ENCODE measurements at places on chromosomes 2 and 18.
A peak's percentile ranks its signal among the peaks of the same experiment; 100 is the strongest.

DNA sequence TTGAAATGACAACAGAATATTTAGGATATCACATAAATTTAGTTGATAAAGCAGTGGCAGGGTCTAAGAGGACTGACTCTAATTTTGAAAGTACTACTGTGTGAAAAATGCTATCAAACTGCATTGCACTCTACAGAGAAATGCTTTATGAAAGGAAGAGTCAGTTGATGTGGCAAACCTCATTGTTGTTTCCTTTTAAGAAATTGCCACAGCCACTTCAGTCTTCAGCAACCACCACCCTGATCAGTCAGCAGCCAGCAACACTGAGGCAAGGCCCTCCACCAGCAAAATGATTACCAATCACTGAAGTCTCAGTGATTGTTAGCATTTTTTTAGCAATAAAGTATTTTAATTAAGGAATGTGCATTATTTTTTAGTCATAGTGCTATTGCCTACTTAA lies 488.7 kb upstream of the SLC39A10 start:
- no peaks in the 10 kb centered on the region for H3K4me1 ChIP-seq
- no peaks in the 10 kb centered on the region for H3K27me3 ChIP-seq
- DNase-seq = no peak
- H3K36me3 ChIP-seq = no peaks in the 10 kb centered on the region

GRCh38 chr2:126808929-126809328 lies 89.8 kb upstream of the TEX51 start:
- no peak overlapping the region for H3K27ac ChIP-seq
- no peaks in the 10 kb centered on the region for H3K27me3 ChIP-seq
- H3K36me3 ChIP-seq = no peaks in the 10 kb centered on the region
- H3K4me3 ChIP-seq = no peak overlapping the region

DNA sequence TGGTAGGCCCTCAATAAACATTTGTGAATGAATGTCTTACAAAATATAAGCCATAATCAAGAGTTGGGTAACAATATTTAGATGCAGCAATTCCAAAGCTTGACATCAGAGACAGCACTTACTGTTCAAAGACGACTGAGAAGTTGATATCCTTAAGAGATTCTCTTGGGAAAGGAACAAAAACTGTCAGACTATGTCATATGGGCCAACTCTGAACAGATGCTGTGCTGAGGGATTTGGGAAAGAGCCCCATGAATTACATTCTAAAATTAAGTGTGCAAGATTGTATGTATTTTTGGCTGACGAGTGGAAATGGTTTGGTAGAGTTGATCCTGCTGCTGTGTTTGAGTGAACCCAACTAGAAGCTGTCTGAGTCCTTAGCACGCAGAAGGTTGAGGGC lies 250.7 kb upstream of the LINC00305 start:
- no peaks in the 10 kb centered on the region for H3K27me3 ChIP-seq
- no peak overlapping the region for H3K27ac ChIP-seq
- no peak overlapping the region for H3K4me3 ChIP-seq

DNA sequence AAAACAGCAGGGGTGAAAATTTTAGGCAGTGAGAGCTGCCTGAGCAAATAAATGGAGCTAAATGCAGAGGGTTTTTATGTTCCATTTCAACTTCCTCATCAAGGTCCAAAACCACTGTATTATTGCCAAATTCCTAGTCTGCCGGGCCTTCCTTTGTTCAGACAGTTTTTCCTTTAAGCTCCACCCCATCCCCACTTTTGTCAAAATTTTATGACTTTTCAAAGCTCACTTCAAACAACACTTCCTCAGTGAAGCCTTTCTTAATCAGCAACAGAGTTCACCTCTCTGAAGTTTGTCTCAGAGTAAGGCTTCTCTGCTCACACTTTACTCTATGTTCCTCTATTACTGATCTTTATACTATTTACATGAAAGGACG lies 81.3 kb downstream of the CERKL start:
- no peak overlapping the region for H3K27ac ChIP-seq
- H3K27me3 ChIP-seq = no peaks in the 10 kb centered on the region
- no peak for DNase-seq
- H3K4me1 ChIP-seq = no peaks in the 10 kb centered on the region
- no peak overlapping the region for H3K4me3 ChIP-seq

- no peaks in the 10 kb centered on the region for H3K27me3 ChIP-seq
- no peak for DNase-seq
- H3K36me3 ChIP-seq = no peaks in the 10 kb centered on the region
- H3K27ac ChIP-seq = peak overlapping the region; percentile 53
- H3K4me1 ChIP-seq = peaks cover 4% of the 10 kb centered on the region
- H3K4me3 ChIP-seq = peak overlapping the region; percentile 54
These were observed 16.9 kb upstream of the SULT1C2 start for GRCh38 chr2:108271691-108272253.

- no peak for DNase-seq
- H3K36me3 ChIP-seq = no peaks in the 10 kb centered on the region
- H3K27ac ChIP-seq = peak overlapping the region; percentile 60
- H3K27me3 ChIP-seq = no peaks in the 10 kb centered on the region
These were observed 65.4 kb downstream of the DOCK10 start for GRCh38 chr2:224976629-224977525.

- no peaks in the 10 kb centered on the region for H3K4me1 ChIP-seq
- DNase-seq = no peak
- no peak overlapping the region for H3K27ac ChIP-seq
- no peaks in the 10 kb centered on the region for H3K36me3 ChIP-seq
These were observed 220.8 kb downstream of the NEDD4L start for GRCh38 chr18:58264840-58265239.

- H3K4me1 ChIP-seq = no peaks in the 10 kb centered on the region
- no peak overlapping the region for H3K27ac ChIP-seq
- no peak overlapping the region for H3K4me3 ChIP-seq
- H3K36me3 ChIP-seq = no peaks in the 10 kb centered on the region
- no peak for DNase-seq
These were observed 164.2 kb upstream of the CAPN13 start for GRCh38 chr2:30971231-30972025.

DNA sequence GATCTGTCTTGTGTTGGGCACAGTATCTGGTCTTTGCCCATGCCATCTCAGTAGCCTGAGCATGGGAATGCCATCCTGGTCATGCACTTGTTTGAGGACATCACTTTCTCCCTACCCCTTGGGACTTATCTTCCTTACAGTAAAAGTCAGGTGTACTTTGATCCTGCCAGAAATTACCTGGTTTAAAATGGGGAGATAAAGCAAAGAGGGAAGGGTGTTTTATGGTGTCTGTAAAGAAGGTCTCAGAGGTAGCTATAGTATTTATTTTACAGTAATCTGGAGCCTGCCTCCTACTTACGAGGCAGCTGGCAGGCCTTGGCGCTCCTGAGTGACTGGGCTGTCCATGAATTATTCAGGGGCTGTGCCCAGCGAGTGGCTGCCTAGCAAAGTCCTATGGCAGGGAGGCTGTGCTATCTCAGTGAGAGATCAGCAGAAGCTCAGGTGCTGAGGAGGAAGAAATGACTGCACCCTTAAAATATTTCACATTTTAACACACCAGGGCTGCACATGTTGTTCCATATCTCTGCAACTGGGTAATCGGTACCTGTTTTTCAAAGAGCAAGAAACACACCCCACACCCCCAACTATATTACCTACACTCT lies 93.9 kb downstream of the SPTBN1 start:
- no peaks in the 10 kb centered on the region for H3K36me3 ChIP-seq
- DNase-seq = no peak
- H3K4me3 ChIP-seq = no peak overlapping the region
- no peaks in the 10 kb centered on the region for H3K4me1 ChIP-seq
- H3K27ac ChIP-seq = no peak overlapping the region

DNA sequence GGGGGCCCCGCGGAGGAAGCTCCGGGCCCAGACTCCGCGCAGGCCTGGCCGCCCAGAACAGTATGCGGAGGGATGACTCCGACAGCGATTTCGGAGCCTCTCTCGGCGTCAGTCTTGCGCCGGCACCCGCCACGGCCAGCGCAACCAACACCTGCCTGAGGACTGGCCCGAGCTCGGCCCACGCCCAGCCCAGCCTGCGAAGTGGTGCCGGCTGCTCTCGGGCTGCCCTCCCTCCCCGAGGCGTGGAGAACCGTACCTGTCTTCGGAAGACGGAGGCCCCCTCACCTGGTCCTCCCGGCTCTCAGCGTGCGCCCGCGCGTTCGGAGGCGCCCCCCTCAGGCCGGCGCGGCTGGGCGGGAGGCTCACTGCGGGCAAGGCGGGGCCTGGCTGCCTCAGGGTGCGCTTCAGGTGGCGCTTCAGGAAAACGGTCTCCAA lies at the start of gene M1AP:
TSS of gene M1AP (minus strand) at position 322 of the 435 bp plus-strand sequence. CDS start 8,055 bp downstream, outside the sequence.
- H3K27ac ChIP-seq = no peak within 1 kb of the TSS
- H3K4me1 ChIP-seq = no peaks in the 10 kb centered on the region
- H3K4me3 ChIP-seq = peak within 1 kb of the TSS; percentile 40
- peaks cover 8% of the 10 kb centered on the region for H3K27me3 ChIP-seq
- no peak for DNase-seq

DNA sequence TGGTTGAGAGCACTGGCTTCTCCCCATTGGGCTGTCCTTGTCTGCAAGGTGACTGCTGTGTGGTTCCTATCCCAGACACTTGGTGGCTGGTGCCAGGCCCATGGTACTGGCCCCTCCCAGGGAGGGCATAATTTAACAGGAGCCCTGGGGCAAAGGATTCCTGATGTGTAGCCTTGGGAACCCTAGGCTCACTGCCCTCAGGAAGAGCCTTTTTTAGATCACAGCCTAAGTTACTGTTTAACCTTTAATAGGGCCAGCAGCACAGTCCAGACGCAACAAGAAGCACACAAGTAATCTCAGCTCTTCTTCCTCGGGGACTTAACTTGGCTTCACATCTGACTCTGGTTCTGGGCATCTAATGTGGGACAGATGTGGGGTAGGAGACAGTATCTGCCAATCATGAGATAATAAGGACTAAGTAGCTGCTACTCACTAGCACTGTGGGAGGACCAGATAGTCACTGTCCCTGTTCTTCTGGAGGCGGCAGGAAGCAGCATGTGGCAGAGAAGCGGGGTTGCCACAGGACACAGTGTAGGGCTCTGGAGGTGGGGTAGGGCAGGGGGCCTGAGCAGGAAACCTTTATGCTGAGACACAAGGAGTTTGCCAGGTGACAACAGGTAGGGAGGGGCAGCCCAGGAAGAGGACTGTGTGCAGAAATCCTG lies 136.3 kb downstream of the TMEM17 start:
- DNase-seq = no peak
- H3K27me3 ChIP-seq = no peaks in the 10 kb centered on the region
- no peaks in the 10 kb centered on the region for H3K36me3 ChIP-seq
- no peaks in the 10 kb centered on the region for H3K4me1 ChIP-seq
- no peak overlapping the region for H3K27ac ChIP-seq
- no peak overlapping the region for H3K4me3 ChIP-seq

GRCh38 chr2:58120626-58121229 lies 74.1 kb downstream of the VRK2 start:
- H3K4me3 ChIP-seq = no peak overlapping the region
- no peaks in the 10 kb centered on the region for H3K4me1 ChIP-seq
- DNase-seq = no peak
- no peaks in the 10 kb centered on the region for H3K27me3 ChIP-seq

- no peak overlapping the region for H3K4me3 ChIP-seq
- no peaks in the 10 kb centered on the region for H3K36me3 ChIP-seq
- H3K27ac ChIP-seq = no peak overlapping the region
- no peaks in the 10 kb centered on the region for H3K4me1 ChIP-seq
- H3K27me3 ChIP-seq = no peaks in the 10 kb centered on the region
These were observed 258.6 kb downstream of the RBM43 start for GRCh38 chr2:151002959-151003600.

- peak overlapping the region; percentile 52 for H3K4me3 ChIP-seq
- H3K4me1 ChIP-seq = peaks cover 45% of the 10 kb centered on the region
- H3K27ac ChIP-seq = peak overlapping the region; percentile 87
These were observed 1.0 kb downstream of the CYP26B1 start for GRCh38 chr2:72146347-72147302.

- DNase-seq = no peak
- H3K4me3 ChIP-seq = no peak overlapping the region
- no peaks in the 10 kb centered on the region for H3K36me3 ChIP-seq
- H3K27me3 ChIP-seq = no peaks in the 10 kb centered on the region
These were observed 46.9 kb downstream of the GCA start for GRCh38 chr2:162390801-162391200.

DNA sequence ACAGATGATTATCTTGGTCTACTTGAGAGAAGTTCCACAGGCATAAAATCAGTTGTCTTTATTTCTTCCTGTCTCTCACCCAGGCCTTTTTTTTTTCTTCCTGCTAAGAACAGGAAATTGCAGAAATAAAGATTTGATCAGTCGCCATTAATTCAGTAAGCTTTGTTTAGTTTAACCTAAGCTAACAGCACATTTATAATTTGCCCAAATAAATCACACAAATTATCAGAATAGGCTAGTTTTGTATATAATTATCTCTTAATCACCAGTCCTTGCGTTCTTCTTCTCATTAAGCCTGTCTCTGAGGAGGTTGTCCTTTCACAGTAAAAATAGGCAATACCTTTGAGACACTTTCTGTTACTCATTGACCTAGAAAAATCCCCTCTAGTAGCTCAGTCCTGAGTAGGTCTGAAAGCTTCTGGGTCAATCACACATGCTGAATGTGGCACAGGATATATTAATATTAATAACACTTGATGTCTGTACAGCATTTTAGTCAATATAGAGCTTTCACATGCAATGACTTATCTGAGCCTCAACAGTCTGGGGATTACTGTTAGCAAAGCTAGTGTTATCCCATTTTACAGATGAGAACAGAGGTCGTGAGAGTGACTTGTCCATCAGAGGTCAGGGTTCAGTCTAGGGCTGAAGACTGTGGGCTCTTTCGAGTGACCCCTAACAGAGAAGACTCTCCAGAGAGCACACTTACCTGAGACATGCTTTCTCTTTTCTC lies 11.2 kb upstream of the STK17B start:
- no peak for DNase-seq
- no peak overlapping the region for H3K4me3 ChIP-seq
- H3K36me3 ChIP-seq = no peaks in the 10 kb centered on the region

DNA sequence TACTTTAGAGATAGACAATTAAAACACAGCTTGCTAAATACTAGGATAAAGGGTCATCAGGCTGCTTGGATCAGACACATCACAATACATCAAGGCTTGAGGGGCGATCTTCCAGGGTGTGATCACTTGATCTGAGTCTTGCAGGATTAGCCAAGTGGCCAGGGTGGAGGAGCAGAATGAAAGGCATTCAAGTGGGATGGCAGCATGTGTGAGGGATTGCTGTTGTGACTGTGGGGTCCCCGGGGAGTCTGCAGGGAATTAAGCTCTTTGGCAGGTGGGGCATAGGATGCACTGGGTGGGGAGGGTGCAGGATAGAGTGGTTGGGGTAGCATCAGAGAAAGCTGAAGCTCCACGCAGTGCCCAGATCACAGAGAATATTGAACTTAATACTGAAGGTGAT lies 58.0 kb upstream of the TMEM163 start:
- H3K27ac ChIP-seq = no peak overlapping the region
- DNase-seq = no peak
- H3K4me3 ChIP-seq = no peak overlapping the region
- no peaks in the 10 kb centered on the region for H3K4me1 ChIP-seq
- H3K27me3 ChIP-seq = no peaks in the 10 kb centered on the region

- H3K36me3 ChIP-seq = no peaks in the 10 kb centered on the region
- DNase-seq = no peak
- no peaks in the 10 kb centered on the region for H3K27me3 ChIP-seq
- H3K27ac ChIP-seq = no peak overlapping the region
These were observed 81.9 kb downstream of the TMEM131 start for GRCh38 chr2:97913846-97914245.

Data from ascending aorta (tissue), 2 donors.